ENCODE measurements at places on chromosomes 1 and 21.
A peak's percentile ranks its signal among the peaks of the same experiment; 100 is the strongest.

GRCh38 chr21:26194811-26195251, 24.3 kb upstream of the APP start:
- DNase-seq: peak; percentile 8

GRCh38 chr1:79716447-79716846, 709.9 kb upstream of the ADGRL4 start:
- peak; percentile 89 for DNase-seq

DNA sequence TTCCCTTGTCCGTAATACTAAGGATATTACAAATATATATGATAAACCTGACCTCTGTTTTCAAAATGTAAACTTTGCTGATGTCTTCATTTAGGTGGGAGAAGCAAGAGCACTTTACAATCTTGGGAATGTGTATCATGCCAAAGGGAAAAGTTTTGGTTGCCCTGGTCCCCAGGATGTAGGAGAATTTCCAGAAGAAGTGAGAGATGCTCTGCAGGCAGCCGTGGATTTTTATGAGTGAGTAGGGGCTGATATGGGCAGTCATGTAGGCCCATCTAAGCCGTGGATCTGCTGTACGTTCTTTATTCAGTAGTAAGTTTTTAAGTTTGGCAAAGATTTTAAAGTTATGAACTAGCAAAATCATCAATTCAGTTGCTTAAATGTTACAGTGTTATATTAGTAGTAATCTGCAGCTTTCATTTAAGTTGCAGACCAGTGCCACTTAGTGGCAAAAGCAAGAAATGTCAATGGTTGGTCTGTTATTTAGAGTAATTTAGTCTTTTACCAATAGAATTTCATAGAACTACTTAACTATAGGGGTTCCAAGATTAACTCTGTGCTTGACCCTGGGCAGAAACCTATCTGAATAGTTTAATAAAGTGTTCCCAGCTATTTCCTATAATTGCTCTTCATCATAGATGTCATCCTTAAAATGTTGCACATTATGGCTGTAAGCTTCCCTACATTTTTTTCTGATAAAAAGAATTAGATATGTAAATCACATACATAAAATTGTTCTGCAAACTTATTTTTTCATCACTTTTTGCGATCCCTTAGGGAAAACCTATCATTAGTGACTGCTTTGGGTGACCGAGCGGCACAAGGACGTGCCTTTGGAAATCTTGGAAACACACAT, 21.3 kb downstream of the GPSM2 start:
- peak; percentile 79 for DNase-seq

GRCh38 chr21:26847002-26847401, 1.8 kb upstream of the ADAMTS1 start:
- no peak for DNase-seq

DNA sequence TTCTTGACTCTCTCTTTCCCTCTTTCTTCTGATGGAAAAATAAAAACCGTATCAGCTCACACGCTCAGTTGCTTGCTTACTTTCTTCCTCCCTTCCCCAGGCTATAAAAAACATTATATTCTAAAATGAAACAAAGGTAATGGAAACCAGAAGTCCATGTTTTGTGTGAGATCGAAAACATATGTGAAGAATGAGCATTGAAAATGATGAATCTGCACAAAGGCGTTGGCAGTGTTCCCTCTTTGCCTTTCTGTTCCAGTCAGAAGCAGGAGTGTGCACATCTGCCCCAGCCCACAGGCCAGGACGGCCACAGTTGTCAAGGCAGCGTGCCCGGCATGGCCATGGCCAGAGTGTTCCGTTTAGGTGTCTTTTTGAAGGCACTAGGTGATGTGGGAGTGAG, 185.3 kb upstream of the USP24 start:
- DNase-seq: no peak

- DNase-seq: peak; percentile 58
These were observed 283.6 kb upstream of the C1orf105 start for GRCh38 chr1:172136925-172137324.

- DNase-seq: peak; percentile 26
These were observed 39.9 kb downstream of the DIRAS3 start for GRCh38 chr1:68010543-68010942.

- no peak for DNase-seq
These were observed 52.5 kb downstream of the SELENOF start for GRCh38 chr1:86861424-86861823.

- peak; percentile 66 for DNase-seq
These were observed 142.0 kb downstream of the MAST2 start for GRCh38 chr1:45945426-45945825.

GRCh38 chr1:187909382-187909781, 1080.6 kb downstream of the PLA2G4A start:
- DNase-seq: no peak

- no peak for DNase-seq
These were observed 38.9 kb downstream of the MORN1 start for GRCh38 chr1:2352341-2352896.

DNA sequence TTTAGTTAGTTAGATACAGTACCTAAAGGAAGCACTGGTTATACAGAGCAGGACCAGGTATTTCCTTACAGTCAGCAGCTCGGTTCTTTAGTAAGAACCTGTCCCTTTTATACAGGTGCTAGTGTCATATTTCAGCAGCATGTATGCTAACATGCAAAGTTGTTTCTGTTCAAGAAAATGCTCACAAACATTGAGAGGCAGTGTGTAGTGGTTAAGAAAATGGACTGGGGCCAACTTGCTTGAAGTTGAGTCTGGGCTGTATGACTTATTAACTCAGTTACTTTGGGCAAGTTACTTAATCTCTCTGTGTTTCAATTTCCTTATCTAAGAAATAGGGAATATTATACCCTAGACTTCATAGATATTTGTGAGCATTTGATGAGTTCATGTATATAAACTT, 31.1 kb downstream of the AK4 start:
- no peak for DNase-seq

GRCh38 chr1:192235127-192235526, 76.9 kb downstream of the RGS18 start:
- DNase-seq: peak; percentile 6

DNA sequence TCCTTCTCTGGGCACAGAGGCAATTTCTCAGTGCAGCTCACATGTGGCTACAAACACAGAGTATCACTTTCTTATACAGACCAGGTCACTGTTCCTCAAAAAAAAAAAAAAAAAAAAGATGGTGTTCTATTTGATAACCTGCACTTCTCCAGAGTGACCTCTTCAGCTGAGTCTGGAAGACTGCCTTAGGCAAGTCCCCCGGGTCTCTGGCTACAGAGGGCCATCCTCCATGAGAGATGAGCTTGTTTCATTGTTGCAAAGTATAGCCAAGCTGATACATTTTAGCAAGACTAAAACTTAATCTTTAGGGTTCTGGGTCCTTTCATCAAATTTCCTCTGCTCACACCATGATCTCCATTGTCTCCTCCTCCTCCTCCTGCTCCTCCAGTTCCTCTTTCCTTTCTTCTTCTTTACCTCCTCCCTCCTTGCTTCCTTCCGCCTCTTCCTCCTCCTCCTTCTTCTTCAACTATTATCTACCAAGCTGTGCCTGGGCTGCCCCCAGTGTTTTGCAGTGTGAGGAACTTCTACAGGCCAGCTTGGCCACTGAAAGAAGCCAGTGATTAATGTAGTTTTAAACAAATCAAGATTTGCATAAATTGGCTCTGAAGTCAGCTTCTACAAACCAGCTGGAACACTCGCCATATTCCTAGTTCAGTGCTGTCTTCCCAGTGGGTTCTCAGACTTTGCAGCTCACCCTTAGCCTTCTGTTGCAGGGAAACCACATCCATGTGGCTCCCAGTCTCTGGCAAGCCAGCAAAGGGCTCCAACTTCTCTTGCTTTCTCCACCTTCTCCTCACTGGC, 139.4 kb downstream of the RUNX1 start:
- DNase-seq: no peak

- DNase-seq: peak; percentile 50
These were observed 107.6 kb downstream of the ETS2 start for GRCh38 chr21:38913120-38913892.

DNA sequence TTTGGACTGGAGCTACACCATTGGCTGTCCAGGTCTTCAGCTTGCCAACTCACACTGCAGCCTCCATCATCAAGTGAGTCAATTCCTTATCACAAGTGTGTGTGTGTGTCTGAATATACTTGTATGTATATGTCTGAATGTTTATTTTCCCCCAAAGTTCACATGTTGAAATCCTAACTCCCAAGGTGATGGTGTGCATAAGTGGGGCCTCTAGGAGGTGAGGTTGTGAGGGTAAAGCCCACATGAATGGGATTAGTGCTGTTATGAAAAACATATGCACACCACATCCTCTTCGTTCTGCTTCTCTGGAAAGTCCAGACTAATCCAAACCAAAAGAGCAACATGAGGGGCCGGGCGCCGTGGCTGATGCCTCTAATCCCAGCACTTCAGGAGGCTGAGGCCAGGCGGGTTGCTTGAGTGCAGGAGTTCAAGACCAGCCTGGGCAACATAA, 48.7 kb upstream of the LBR start:
- DNase-seq: no peak

GRCh38 chr21:32347351-32347750, 45.5 kb downstream of the URB1 start:
- DNase-seq: no peak

- no peak for DNase-seq
These were observed 29.5 kb upstream of the DMRTA2 start for GRCh38 chr1:50452700-50453099.

GRCh38 chr21:34878940-34879339, 170.2 kb downstream of the RUNX1 start:
- DNase-seq: no peak

GRCh38 chr1:21963477-21964217, 13.2 kb upstream of the CELA3B start:
- peak; percentile 75 for DNase-seq

GRCh38 chr1:161511018-161511755, 5.9 kb downstream of the FCGR2A start:
- DNase-seq: peak; percentile 28
